ENCODE measurements at places on chromosomes 12 and 14.

DNA sequence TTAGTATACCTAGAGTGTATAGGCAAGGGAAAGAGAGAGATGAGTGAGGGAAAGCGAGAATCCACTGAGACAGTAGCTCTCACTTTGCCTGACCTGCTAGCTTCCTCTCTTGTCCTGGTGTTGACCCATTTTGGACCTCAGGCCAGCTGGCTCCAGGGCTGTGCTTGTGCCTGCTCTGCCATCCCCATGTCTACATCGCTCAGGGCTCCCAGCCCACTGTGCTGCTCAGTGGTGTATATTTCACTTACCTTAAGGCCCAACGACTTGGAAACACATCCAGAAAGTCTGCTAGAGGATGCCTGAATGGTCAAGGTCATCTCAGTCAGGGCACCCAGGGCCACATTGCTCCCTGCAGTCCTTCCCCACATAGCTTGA is 964 bp upstream of the SERPINA4 start:
- no peak for DNase-seq

DNA sequence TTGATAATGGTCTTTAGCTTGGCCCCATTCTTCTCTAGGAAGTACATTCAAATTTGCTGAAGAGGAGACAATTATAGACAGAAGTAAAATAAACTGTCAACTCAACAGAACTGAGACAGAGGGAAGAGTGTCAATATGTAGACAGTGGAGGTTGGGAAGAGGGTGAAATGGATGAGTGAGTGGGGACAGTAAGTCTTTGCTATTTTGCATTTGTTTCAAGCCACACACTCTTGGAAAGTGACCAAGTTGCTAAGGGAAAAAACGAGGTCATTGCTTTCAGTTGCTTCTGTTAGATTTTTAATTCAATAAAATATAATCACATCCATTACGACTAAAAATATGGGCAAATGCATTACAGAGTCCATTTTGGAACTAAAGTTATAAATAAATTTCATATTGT is 47.8 kb downstream of the BTBD7 start:
- no peak for DNase-seq

- DNase-seq: no peak
These were observed 201.7 kb upstream of the PLXNC1 start for GRCh38 chr12:93946542-93947150.

GRCh38 chr14:50055461-50056228 is 60.7 kb downstream of the VCPKMT start:
- DNase-seq: no peak

GRCh38 chr12:9123781-9124382 is 8.2 kb upstream of the A2M start:
- DNase-seq: no peak

DNA sequence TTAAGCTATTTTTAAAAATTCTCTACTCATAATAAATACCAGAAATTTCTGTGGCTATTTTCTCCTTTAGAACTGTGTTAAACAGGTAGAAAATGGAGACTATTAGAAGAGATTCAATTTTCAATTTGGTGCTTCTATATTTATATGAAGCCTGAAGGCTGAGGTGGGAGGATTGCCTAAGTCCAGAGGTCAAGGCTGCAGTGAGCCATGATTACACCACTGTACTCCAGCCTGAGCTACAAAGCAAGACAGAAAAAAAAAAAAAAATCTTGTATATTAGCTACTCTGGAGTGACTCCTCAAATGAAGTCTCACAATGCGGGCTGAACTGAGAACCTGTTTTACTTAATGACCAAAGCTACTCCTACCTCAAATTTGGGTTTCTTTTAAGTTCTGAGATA is 9.8 kb upstream of the DPF3 start:
- no peak for DNase-seq

- DNase-seq: no peak
These were observed 302.7 kb downstream of the CCER1 start for GRCh38 chr12:90652280-90652679.

- no peak for DNase-seq
These were observed 222.1 kb downstream of the C12orf50 start for GRCh38 chr12:87807086-87807485.

- no peak for DNase-seq
These were observed at the start of gene NXPH4 for GRCh38 chr12:57216014-57216911. NXPH4 (plus strand) TSS chr12:57216794; CDS start chr12:57216970, 176 bp downstream.

- no peak for DNase-seq
These were observed 156.5 kb upstream of the RMST start for GRCh38 chr12:97306147-97306546.

DNA sequence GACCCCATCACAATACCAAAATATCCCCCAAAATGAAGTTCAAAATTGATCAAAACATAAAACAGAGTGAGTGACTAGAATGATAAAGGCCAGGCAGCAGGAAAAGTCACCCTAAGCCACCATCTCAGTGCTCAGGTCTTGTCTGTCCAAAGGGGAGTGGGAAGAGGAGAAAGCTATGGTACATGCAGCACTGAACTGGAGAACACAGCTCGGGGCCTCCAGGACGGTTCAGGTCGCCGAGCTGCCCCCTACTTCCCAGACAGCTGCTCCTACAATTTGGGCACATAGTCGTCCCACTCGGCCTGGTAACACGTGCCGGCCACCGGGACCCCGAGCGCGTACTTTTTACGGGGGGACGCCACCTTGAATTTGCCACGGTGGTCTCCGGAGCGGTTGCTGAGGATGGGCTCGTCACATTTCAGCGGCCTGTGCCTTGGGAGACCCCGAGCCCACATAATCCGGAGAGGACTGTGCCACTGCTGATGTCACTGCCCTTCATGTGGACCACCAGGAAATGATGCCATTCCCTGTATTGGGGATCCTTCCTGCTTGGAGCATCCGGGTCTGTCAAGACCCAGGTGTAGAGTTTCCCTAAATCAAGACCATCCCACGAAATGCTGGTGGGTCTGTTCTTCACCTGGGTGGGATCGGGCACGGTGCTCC is 31.6 kb downstream of the AK7 start:
- no peak for DNase-seq

DNA sequence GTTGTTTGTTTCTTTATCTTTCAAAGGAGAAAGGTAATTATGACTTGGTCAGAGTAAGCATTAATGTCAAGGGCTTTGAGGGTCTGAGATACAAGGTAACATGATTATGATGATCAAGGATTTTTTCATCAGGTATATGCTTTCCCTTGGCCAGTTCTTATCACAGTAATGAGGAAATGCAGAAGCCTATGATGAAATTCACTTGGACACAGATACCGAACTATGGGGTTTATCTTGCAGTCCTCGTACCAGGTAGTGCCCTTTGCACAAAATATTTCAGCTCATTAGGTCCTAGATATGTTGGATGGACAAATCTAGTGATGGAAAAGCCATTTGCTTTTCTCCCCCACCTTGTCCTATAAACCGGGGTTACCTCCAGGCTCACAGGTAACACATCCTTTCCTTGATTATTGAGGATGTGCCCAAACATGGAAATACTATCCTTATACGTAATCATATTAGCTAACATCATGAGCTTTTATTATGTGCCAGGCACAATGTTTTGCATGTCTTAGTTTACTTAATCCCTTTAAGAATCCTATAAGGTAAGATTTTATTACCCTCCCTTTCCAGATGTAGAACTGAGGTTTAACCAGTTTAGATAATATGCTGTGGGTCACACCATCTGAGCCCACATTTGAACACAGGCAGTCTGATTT is 7.0 kb upstream of the RASSF3 start:
- no peak for DNase-seq

GRCh38 chr14:99995700-99996356 is 69.4 kb upstream of the EVL start:
- peak; percentile 53 for DNase-seq

Measured in activated T-cell treated with anti-CD3 and anti-CD28 coated beads for 48 hours (primary cell).